ENCODE measurements at places on chromosomes 11 and 22.

DNA sequence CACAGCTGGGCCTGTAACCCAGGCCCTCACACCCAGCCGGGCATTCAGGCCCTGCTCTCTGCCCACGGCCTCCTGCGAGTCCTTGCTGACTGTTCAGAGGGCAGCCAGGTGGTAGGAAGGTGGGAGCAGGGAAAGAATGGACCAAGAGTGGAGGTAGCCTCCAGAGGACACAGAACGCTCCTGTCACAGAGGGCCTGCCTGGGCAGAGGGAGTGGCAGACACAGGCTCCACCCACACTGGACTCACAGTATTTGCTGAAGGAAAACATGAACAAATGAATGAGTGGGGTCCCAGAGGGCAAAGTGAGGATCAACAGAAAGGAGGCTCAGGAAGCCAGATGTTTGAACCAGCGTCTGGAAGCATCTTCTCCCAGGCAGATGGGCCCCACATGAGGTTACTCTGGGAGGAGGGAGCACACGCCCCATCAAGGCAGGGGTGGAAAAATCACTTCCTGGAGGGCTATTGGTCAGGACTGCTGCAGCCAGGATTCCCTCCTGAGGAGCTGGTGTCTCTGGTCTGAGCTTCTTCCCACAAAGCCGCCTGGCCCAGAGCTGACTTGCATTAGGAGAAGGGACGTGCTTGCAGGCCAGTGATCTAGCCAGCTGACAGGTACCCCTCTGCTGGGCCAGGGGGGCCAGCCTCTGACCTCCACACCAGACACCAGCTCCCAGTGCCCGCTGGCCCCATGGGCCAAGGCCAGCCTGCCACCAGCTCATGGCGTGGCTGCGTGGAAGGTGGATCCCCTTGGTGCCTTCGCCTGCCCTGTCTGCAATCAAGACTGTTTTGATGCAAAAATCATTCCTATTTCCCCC is 84.0 kb downstream of the THAP12 start:
- no peak for DNase-seq

GRCh38 chr22:24144056-24144777 is 37.1 kb upstream of the SUSD2 start:
- DNase-seq: no peak

- DNase-seq: no peak
Observed at GRCh38 chr11:105282658-105283057, 143.1 kb upstream of the CARD18 start.

DNA sequence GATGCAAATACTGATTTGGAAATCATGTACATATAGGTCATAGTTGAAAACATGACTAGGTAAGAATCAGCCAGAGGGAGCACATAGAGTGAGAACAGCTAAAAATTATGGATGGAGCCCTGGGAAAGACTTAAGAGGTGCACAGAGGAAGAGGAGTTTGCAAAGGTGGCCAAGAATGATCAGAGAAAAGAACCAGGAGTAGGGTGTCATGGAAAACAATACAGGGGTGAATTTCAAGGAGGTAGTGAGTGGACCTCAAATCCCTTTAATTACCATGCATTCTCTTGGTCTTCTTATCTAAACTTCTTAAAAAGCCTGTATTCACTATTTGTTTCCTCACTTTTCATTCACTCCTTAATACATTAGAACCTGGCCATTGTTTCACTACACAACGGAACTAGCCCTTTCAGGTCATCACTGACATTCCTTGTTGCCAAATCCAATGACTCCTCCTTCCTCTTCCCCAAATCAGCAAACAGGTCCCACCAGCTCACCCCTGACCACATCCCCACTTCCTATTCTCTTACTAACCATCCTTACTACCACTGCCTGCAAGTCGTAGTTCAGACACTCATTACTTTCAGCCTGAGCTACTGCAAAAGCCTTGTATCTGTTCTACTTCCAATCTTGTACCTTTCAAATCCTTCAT is 22.6 kb downstream of the BUD13 start:
- no peak for DNase-seq

- DNase-seq: no peak
Observed at GRCh38 chr11:132714859-132715440, 817.4 kb downstream of the OPCML start.

DNA sequence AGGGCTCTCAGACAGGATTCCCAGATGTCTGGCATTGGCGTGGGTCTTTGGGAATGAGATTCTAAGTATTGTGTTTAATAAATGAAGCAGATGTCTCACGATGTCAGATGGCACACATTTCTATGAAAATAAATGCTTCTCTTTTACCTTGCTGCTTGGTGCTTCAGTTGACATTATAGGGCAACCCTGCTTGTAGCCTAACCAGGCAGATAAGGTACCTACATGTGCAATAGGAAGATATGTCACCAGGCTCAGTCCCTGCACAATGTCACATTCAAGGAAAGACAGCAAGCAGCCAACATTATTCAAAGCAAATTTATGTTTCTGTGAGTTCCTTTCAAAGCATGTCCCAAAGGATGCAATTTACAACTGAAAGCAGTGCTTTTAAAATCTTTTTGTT is 43.4 kb upstream of the SYN3 start:
- DNase-seq: no peak

- DNase-seq: no peak
Observed at GRCh38 chr22:37896939-37897338, 9.2 kb upstream of the MICALL1 start.

GRCh38 chr11:64524158-64524527 is 66.9 kb upstream of the SLC22A12 start:
- no peak for DNase-seq

Data from iPS DF 19.7 (cell line).